Hematopoietic multipotent progenitor cell (in vitro differentiated cells): ENCODE measurements at places on chromosomes 12 and 14. TPM values are rescaled to one million over a fixed set of nuclear protein-coding genes. Genes with fewer than 3 reads are reported as not detected.

- no peak for DNase-seq
Measured at GRCh38 chr14:24362241-24362960, 5.6 kb upstream of the NFATC4 start.

- DNase-seq = no peak
Measured at GRCh38 chr14:75648066-75648838, 12.4 kb downstream of the ERG28 start.

DNA sequence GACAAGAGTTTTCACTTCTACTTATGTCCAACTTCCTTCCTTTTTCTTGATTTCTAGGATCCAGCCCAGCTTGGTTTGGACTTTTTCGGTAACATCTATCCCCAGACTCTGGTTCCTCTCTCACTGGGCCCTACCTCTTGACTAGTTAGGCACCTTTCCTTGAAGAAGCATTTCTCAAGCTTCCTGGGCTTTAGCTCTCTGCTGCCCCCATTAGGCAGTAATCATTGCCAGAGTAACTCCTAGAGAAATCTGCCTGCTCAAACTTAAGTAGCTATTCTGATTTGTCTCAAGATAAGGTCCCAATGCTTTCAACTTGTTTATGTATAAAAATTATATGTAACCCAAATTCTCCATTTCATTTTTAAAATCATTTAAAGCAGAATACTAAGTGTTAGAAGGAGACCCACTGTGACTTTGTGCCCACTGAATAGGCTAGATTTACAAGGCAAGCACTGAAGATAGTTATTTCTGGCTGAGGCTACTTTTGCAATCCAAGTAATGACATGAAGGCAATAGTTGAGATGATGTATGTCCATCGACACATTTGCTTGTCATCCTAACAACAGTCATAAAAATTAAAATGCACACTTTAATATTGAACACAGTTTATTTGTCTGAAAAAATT, 275.0 kb upstream of the G2E3 start:
- no peak for DNase-seq

- DNase-seq = no peak
Measured at GRCh38 chr12:597926-598568, 65.2 kb downstream of the NINJ2 start.

DNA sequence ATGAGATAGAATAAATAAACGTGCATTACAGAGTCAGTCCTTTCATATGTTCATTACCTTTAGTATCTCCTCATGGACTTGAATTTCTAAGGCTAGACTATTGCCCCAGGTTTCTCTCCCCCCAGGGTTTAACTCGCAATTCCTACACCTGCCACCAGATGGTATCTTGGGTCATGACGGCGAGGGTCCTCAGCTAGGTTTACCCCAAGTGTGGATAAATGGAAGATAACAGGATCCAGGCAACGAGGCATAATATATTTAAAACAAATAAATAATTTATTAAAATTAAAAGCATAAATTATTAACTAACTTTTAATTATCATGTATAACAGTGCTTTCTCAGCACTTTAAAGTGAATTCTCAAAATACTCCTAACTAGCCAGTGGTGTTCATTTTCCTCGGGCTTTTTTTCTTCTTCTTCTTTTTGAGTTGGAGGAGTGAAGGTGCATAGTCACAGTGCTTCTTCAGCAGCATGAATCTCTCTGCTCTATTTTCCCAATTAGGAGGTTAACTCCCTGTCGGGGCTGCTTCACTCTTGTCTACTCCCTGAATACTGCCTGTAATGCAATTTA, 243.5 kb upstream of the CAND1 start:
- DNase-seq = peak; percentile 27

DACT1 gene
- 3.8 TPM for total RNA-seq

ACOT6 gene
- not detected for total RNA-seq

PRB2 gene
- total RNA-seq = not detected

NANOG gene
- total RNA-seq = not detected

LPAR5 gene
- total RNA-seq = 3.8 TPM

LGR5 gene
- under 0.01 TPM for total RNA-seq

TRHDE gene
- under 0.01 TPM for total RNA-seq
